SW480 (cell line): ENCODE measurements at places on chromosomes 3 and 15.

GRCh38 chr3:149336925-149337324, 3.5 kb upstream of the TM4SF18 start:
- DNase-seq = no peak

GRCh38 chr15:80199869-80200268, 47.1 kb downstream of the FAH start:
- DNase-seq = no peak

DNA sequence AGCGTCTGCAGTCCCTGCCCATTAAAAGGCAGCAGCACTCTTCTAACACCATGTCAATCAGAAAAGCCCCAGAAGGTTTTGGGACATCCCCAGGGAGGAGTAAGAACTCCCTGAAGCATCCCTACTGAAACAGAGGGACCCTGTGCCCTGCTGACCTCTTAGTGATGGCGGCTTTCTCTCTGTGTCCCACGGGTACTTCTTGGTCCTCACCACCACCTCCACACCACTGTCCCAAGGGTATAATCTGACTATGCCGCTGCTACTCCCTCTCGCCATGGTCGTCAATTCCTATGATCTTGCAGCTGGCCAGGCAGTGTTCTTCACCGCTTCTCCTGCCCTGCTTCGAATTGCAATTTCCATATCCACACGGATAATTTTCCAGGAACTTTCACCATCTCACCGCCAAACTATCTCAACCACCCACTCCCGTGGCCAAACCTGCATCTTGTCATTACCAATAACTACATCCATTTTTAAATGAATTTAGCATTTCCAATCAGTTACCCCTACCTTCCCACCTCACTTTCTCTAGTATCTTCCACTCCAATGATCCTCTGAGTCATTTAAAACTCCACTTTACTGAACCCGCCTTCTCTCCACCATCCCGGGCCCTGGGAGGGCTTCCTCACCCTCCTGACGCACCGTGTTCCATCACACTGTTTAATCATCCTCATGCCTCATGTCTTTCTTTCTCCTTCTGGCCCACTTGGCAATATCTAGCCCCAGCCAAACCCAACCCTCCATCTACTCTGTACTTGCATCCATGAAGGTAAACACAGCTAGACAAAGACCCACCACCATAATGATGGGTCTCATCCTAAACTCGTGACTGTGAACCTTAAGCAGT, 23.7 kb downstream of the PRR23E start:
- DNase-seq = no peak

DNA sequence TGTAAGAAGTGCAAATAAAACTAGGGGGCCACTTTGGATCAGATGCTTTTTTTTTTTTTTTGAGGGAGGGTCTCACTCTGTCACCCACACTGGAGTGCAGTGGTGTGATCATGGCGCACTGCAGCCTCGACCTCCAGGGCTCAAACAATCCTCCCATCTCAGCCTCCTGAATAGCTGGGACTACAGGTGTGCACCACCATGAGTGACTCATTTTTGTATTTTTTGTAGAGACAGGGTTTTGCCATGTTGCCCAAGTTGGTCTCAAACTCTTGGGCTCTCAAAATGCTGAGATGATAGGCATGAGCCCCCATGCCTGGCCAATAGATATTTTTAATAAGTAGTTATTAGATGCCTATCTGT, 20.8 kb downstream of the CCR1 start:
- DNase-seq = no peak

GRCh38 chr3:136893848-136894443, 31.9 kb downstream of the NCK1 start:
- no peak for DNase-seq
